ENCODE measurements at places on chromosomes 5 and 9.

- DNase-seq = no peak
Measured at GRCh38 chr5:59460368-59461153, 433.0 kb downstream of the PDE4D start.

DNA sequence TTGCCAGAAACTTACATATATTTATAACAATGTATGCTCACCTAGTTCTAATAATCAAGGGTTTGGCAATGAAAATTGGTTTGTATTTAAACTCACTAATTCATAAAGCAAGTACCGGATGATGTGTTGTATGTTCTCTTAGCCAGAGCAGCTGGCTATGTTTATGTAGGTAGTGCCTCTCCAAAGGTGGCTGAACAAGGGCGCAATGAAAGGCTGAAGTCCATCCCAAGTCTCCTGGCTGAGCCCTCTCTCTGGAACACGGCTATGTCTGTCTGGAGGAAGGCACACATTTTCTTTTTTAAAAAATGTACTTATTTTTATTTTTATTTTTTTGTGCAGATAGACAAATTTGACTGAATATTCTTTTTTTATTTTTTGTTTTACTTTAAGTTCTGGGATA lies 141.2 kb upstream of the DAB2 start:
- DNase-seq = no peak

- DNase-seq = no peak
Measured at GRCh38 chr5:175892015-175892800, 20.8 kb downstream of the CPLX2 start.

- peak; percentile 14 for DNase-seq
Measured at GRCh38 chr5:10856683-10857337, 95.8 kb upstream of the DAP start.

DNA sequence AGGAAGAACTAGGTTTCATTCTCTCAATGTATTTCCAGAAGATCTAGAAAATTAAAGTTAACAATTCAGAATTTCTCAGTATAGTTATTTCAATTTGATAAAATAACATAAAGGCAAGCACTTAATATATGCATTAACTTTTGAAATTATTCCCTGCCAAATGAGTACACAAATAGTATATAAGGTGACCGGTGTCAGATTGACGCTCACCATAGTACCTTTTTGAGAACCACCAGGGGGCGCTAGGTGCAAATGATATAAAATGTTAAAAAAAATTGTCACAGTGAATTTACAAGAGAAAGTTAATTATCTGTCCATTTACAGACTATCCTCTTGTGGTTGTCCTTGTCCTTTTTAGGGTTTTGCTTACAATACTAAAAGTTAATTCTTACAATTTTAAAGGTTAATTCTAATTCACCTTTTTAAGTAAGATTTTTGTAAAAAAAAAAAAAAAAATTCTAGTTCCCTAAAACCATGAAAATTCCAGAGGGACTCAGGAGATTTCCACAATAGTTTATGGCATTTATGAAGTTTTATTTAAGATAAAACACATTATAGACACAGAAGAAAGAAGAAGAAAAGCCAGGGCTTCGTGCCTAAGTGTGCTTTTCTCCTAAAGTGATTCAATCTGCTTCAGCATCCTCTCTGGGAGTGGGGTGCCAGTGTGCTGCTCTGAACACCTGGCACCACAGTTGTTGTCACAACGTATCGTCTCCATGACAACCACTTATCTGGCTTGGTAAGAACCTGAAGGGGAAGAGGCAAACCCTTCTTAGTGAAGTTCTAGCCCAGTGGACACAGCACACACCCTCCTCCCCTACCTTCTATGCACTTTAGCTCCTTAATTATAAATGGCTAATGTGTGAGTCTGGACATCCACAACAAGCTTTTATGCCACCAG lies 1.7 kb downstream of the ADAMTS16 start:
- peak; percentile 22 for DNase-seq

DNA sequence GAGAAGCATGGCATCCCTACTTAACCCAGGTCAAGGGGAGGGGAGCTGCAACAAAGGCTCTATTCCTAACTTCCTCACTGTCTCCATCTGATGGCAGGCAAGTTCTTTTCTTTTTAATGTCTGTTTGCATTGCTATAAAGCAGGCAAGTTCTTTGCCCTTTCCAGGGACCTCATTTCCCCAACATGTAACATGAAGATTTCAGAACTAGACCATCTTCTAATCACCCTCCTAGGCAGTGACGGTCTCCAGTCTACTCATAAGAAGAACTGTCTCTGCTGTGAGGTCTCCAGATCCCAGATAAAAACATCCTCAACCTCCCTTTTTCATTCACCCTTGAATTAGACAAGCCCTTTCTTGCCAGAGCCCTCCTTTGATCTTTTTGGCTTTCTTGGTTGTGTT lies 42.1 kb downstream of the PPP1R2B start:
- no peak for DNase-seq

- no peak for DNase-seq
Measured at GRCh38 chr9:83065233-83065632, 2.3 kb upstream of the RASEF start.

DNA sequence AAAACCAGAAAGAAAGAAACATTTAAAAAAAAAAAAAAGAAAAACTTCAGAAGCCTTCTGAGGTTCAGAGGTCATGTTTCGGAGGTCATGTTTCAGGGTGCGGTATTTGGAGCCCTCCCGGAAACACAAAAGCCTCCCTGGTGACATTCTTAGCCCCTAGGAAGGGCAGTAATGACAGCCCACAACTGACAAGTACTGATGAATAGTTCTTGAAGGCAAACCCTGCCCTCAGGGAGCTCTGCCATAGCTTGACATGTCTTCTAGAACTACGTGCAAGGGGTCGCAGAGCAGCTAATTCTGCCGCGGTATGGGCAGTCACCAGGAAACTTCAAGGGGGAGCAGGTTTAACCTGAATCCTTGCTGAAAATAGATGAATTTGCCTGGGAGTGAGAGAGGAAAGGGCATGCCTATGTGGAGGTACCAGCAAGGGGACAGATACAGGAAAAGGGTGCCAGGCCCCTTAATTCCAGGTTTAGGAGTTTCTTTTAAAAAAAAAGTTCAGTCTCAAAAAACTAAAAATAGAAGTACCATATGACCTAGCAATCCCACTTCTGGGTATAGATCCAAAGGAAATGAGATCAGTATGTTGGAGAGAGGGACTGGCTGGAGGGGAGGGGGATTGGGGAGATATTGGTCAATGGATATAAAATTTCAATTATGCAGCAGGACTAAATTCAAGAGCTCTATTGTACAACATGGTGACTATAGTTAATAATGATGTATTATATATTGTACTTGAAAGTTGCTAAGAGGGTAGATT lies 98.4 kb downstream of the C9orf152 start:
- no peak for DNase-seq

DNA sequence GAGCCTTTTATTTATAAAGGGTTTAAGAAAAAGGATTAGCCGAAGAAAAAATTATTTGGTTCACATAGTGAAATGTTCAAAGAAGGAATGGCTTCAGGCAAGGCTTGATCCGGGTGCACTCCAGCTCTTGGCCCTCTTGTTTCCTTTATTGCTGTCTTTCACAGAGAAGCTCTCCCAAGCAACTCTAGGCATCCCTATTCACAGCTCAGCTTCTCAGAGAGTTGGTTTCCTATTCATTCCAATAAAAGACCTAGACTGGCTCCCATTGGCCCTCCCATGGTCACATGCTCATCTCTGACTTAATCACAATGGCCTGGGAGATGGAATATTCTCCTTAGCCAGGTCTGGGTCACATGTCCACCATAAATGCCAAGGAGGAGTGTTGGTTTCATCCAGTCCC lies 9.4 kb upstream of the FGFR4 start:
- DNase-seq = no peak

All from CMK (cell line).